Uterus (tissue), 4 donors: ENCODE measurements at places on chromosomes 13 and 19. TPM values are rescaled to one million over a fixed set of nuclear protein-coding genes. Genes with fewer than 3 reads are reported as not detected.

- DNase-seq = no peak
Measured at GRCh38 chr13:109746364-109746763, 40.0 kb downstream of the IRS2 start.

ESD gene
- 144 TPM for total RNA-seq

DNA sequence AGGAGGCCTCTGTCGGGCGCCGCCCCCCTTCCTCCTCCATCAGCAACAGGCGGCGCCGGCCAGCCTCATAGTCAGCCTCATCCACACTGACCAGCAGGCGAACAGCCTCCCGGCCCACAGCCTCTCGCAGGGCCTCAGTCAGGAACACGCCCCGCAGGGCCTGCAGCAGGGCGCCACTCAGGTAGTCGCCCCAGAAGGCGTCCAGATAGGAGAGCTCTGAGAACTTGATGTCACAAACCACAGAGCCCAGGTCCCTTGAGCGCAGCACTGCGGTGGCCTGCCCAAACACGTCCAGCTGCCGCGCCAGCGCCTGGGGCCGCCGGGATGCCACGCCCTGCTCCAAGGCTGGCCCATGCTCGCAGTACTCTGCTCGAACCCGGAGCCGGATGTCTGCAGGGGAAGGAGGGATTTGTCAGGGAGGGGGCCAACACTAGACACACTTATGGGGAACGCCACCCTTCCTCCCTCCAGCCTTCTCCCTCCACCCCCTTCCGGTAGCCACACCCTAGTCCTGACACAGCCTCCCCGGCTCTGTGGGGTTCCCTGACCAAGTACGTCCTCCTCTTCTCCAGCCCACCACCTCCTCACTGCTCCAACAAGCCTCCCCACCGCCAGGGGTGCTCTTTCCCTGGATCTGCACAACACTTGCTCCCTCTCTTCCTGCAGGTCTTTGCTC lies 17.9 kb downstream of the DEDD2 start:
- no peak for DNase-seq

- DNase-seq = no peak
Measured at GRCh38 chr19:35751839-35752745, 3.7 kb downstream of the LIN37 start.

WDR87 gene
- total RNA-seq = not detected

TNNT1 gene
- total RNA-seq = not detected

GRCh38 chr13:95763601-95764000 lies 86.7 kb downstream of the DNAJC3 start:
- DNase-seq = no peak
